Stimulated activated CD4-positive, alpha-beta T cell treated with anti-CD3 and anti-CD28 coated beads, TNF-alpha, amount 100 ng/mL, for 1 hour (primary cell): ENCODE measurements at places on chromosomes 3 and 15.

DNA sequence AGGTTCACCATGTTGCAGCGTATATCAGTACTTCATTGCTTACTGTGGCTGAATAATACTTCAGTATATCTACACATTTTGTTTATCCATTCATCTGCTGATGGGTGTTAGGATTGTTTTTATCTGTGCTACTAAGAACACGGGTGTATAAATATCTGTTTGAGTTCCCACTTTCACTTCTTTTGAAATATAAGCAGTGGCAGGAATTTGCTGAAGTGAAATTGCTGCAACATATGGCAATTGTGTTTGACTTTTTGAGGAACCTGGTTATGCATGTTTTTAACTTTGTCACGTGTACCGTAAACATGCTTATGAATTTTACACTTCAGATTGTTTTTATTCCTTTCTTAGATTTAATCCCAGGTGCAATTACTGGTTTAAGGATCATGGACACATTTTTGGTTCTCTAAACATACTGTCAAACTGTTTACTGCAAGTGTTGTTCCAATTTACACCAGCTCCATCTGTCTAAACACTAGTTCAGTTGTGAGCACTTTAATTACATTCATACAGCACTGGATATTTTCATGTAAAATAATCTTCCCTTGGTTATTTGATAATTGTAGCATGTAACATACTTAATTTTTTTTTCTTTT lies 23.1 kb downstream of the TRAK1 start:
- no peak for DNase-seq

DNA sequence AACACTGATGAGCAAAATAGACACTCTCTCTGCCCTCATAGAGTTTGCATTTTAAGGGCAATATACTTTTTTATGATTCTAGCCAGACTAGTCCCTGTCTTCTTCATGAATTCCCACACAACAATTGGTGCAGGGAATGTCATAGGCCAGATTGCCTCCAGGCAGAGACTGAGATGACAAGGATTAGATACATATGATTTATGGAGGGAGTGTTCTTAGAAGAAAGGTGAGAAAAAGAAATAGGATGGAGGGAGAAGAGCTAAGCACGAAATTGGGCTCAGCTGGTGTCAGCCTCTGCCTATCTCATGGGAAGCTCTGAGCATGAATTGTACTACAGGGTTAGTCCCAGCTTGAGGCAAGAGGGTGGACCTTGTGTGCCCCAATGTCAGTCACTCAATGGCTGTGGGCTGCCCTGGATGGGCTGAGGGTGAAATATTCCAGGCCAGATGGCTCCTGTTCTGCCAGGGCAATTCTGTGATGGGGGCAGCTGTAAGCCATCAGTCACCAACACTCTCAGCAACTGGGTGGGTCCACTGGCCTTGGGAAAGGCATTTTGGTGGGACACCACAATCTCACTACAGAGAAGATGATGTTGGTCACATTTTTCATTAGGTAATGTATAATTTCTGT lies 31.1 kb downstream of the EIF1B start:
- no peak for DNase-seq

GRCh38 chr3:120685411-120685810 lies 3.4 kb upstream of the HGD start:
- no peak for DNase-seq

DNA sequence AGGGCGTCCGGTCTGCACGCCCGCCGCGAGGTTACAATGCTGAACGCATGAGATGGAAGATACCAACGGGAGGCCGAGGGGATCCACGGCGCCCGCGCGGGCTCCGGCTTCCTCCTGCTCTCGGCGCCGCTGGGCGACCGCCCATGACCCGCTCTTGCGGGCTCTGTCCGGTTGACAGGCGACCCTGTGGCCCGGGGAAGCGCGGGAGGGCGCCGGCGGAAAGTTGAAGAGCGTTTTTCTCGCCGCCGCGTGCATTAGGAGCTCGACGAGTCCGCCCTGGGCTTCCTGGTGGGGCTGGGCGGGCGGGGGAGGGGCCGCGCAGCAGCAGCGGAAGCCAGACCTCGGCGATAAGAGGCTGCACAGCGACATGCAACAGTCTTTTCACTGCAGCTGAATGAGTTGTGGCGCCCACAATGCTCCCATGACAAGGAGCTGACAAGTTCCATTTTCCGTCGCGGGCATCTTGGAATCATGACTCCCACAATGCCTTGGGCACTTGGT lies at the start of gene MBNL1:
TSS of gene MBNL1 (plus strand) at position 375 of the 501 bp plus-strand sequence. CDS start 31,265 bp downstream, outside the sequence.
- peak; percentile 64 for DNase-seq

DNA sequence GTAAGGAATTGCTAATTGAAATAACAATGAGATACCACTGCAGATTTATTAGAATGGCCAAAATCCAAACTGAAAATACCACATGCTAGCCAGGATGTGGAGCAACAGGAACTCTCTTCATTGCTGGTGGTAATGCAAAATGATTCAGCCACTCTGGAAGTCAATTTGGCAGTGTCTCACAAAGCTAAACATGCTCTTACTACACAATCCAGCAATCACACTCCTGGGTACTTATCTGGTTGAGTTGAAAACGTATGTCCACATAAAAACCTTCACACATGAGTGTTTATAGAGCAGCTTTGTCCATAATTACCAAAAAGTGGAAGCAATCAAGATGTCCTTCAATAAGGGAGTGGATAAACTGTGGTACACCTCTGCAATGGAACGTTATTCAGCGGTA lies 113.3 kb downstream of the SMAD6 start:
- DNase-seq = no peak

DNA sequence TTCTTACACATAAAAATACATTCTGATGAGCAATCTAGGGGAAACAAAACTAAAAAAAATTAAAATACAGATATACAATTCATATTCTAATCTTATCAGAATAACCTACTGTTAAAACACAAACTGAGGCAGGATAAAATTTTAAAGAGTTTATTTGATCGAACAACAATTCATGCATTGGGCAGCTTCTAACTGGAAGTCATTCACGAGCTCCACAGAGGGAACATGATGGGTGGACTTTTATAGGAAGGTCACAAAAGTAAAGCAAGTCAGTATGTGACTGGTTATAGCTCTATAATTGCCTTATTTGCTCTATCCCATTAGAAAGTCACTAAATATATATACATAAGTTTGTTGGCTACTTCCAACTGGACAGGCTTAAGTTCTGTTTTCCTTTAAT lies 1057.5 kb upstream of the CFAP20DC start:
- DNase-seq = no peak

GRCh38 chr3:80734920-80735319 lies 967.1 kb upstream of the ROBO1 start:
- DNase-seq = no peak

DNA sequence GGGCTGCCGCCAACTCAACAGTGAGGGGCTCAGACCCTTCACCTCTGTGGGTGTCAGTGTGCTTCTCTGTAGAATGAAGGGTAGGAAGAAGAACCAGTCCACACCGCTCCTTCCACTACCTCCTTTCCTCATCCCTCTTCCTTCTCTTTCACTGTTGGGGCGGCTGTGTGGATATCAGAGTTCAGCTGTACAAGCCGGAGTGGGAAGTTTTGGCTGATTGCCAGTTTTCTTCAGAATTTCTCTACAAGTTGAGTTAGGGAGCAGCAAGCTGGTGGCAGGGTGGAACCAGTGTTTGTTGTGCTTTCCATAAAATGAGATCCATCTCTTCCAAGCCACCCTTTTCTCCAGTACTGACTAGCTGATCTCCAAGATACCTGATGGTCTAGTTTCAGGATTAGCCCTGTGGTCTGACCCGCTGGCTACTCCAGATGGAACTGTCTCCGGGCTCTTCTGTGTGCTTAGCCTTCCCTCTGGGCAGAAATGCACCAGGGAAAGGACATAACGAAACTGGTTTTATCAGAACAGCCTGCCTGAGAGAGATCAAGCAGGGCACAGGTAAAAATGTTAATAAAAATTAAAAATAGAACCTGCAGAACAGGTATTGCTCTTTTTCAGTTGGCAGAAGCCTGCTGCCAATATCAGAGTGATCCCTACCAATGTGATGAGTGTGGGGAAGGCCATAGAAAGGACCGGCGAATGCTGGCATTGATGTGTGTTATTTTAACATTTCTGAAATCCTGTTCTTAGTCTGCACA lies 169.9 kb upstream of the TSC22D2 start:
- no peak for DNase-seq

DNA sequence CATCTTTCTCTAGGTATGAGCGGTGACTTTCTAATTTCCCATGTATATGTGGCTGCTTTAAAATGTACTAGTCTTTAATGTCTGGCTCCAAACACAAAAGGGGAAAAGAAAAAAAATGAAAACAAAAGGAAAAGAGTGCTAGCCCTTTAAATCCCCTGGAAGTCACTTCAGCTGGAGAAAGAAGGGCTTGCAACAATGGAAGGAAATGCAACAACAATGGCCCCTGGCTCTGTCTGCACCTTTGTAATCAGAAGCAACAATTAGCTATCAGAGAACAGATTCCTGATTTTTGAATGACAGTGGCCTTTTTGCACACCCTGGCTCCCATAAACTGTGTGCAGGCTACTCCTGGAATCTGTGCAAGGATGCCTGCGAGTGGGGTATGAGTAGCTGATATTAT lies 591.2 kb downstream of the FHIT start:
- no peak for DNase-seq

DNA sequence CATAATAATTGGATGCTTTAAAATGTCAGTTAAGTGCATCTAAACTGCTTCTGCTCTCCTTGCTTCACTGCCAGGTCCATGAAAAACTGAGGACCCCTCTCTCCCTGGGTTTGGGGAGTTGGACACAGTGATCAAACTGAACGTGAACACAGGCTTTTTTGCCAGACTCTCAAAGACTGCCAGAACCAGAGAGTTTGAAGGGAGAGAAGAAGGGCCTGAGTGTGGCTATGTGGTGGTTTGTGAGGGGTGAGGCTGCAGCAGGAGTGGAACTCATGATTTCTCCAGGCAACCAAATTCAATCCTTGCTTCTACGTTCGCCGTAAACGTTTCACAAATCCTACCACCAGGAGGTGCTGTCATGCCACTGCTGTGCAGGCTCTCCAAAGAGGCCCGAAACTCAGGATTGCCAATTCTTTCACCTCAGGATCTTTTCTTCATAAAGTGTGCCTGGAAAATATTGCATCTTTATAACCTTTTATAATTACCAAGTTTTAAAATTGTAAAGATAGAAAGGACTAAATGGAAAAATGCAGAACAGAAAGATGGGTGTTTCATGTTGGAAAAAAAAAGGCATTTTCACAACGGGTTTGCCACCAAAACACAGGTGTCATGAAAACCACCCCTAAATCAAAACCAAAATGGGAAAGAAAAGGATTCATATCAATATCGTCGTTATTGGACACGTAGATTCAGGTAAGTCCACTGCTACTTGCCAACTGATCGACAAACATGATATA lies 19.7 kb downstream of the TM4SF4 start:
- DNase-seq = no peak

DNA sequence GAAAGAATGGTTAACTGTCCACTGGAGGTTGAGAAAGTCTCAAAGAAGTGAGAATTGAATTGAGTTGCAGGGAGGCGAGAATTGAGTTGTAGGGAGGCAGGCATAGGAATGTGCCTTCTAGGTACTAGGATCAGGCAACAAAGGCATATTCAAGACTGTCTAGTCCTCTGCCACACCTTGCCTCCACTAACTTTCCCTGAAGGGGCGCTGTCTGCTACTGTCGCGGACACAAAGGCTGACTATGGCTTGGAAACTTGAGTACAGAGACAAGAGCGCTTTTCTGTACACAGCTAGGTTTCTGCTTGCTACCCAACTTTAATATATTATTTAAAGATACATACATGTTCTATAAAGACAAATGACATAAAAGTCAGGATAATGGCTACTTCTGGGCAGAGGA lies 10.4 kb upstream of the FBXL22 start:
- DNase-seq = no peak

DNA sequence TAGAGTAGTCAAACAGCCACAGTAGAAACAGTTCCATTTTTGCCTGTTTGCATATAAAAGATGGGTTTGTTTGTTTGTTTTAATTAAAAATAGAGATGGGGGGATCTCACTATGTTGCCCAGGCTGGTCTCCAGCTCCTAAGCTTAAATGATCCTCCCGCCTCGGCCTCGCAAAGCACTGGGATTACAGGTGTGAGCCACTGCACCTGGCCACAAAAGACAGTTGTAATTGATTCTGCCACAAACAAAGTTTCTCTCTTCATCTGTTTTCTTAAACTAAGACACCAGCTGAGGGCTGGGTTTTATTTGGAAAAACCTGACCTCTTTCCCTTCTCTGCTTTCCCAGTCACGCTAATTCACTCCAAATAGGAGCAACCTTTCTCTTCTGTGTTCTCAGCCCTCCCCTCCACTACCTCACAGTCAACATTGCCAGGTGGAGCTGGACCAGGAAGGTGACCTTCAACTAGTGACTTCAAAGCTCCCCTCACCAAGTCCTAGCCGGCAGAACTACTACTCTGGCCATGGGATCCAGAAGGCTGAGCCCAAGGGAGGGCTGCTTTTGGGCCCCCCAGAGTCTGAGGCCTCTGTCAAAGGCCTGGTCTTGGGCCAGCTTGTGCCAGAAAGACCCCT lies 1.5 kb upstream of the IDH2 start:
- no peak for DNase-seq

DNA sequence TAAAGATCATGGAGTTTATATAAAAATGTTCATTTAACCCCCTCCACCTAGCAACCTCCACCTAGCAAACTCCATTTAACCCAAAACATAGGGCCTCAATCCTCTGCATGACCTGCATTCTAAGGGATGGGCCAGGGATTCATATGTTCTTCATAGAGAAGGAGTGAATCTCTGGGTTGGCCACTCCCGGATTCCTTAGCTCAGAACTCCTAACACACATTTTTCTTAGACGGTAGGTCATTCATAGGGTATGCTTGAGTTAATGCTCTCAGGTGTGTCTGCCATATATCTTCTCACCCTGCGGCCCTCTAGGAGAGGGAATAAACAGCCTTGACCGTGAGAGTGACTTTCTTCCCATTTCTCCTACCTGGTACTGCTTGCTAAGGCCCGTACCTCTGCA lies 102.0 kb upstream of the IGSF10 start:
- DNase-seq = no peak

- no peak for DNase-seq
These were observed 185.6 kb downstream of the FAM43A start for GRCh38 chr3:194871143-194871863.

DNA sequence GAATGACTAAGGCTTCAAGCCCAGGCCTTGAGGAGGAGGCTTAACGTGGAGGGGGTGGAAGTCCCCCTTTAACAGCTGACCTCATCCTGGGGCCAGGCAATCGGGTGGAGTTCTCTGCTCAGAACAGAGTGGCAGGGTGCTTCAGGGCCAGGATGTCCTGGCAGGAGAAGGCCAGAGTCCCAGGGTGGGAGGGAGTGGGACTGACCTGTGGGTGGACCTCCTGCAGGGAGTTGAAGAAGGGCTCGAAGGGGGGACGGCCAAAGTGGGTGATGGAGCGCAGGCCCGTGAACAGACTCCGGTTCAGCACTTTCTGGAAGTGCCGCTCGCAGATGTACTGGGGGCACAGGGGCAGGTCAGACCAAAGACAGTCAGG lies 19.6 kb downstream of the DUOX2 start:
- DNase-seq = no peak

DNA sequence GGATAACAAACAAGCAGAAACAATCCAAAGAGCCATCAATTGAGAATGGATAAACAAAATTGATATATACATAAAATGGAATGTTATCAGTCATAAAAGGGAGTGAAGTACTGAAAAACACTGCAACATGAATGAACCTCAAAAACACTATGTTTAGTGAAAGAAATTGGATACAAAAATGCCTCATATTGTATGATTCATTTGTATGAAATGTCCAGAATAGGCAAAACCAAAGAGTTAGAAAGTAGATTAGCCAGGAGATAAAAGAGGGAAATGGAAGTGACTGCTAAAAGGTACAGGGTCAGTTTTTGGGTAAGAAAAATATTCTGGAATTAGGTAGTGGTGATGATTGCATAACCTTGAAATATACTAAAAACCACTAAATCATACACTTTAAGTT lies 9.8 kb upstream of the SLC25A36 start:
- no peak for DNase-seq
